Activated CD4-positive, alpha-beta T cell treated with anti-CD3 and anti-CD28 coated beads, Interleukin-2, amount 50 U/mL, for 4 hours (primary cell): ENCODE measurements at places on chromosomes 12 and 14.
A peak's percentile ranks its signal among the peaks of the same experiment; 100 is the strongest.

- no peak for DNase-seq
Measured at GRCh38 chr12:45217846-45218245, 2.0 kb downstream of the ANO6 start.

GRCh38 chr12:24770821-24771220 is 178.1 kb downstream of the BCAT1 start:
- DNase-seq = no peak

GRCh38 chr12:68899251-68899771 is 33.7 kb downstream of the CPM start:
- DNase-seq = no peak

DNA sequence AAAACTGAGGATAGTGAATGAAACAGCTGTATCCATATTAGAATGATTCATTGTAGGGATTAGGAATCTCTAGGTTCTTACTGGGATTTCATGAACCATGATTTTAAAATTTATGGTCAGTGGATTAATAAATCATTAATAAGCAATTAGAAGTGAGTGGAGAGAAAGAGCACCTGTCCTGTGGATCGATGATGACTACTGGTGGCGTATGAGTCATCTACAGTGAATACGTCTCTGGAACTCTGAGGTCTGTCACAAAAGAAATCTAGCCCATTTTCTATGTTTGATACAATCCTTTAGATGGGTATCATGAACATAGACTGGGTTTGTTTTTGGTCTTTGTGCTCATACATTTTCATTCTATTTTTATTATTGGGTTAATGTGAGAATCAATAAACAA is 77.3 kb upstream of the RTL1 start:
- DNase-seq = no peak

GRCh38 chr14:104341532-104342434 is 203.4 kb downstream of the KIF26A start:
- DNase-seq = no peak

GRCh38 chr14:88682495-88683114 is 110.1 kb downstream of the EML5 start:
- DNase-seq = no peak

- no peak for DNase-seq
Measured at GRCh38 chr14:93824518-93825234, 36.4 kb upstream of the PRIMA1 start.

- no peak for DNase-seq
Measured at GRCh38 chr12:9619411-9620179, 11.9 kb upstream of the KLRB1 start.

GRCh38 chr12:78431931-78432330 is 432.6 kb upstream of the SYT1 start:
- DNase-seq = no peak

GRCh38 chr12:110606253-110606611 is 7.7 kb upstream of the TCTN1 start:
- no peak for DNase-seq

GRCh38 chr14:66045572-66046021 is 440.6 kb upstream of the CCDC196 start:
- no peak for DNase-seq

- no peak for DNase-seq
Measured at GRCh38 chr14:104315169-104315568, 176.8 kb downstream of the KIF26A start.

- no peak for DNase-seq
Measured at GRCh38 chr14:65915125-65915524, 502.6 kb downstream of the FUT8 start.

DNA sequence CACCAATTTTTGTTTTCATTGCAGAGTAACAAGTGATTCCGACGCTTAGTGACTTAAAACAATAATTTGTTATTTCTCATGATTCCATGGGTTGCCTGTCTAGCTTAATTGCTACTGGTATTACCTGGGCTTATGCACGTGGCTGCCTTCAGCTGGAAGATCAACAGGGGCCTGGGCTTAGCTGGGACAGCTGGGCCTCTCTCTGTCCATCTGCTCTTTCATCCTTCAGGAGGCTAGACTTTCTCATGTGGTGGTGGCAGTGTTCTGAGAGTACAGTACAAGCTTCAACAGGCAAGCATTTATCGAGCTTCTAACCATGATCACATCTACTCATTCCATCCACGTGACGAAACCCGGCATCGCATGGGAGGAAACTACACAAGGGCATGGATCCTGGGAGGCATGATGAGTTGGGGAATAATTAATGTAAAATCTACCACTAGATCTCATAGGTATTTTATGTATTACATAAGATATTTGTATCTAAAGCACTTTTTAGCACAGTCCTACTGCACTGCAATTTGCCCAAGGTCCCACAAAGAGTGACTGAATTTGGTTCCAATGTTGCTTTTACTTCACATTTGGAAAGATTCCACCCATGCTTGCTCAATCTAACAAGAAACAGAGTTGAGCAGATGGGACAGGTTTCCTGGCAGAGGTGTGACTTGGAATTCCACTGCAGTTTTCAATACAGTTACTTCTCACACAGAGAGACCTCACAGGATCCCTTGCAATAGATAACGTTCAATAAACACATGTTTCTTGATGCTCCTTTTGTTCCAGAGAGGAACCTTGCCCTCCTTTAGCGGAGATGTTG is 153.1 kb upstream of the FRMD6 start:
- no peak for DNase-seq

GRCh38 chr14:95341564-95341963 is 21.9 kb upstream of the CLMN start:
- no peak for DNase-seq

- no peak for DNase-seq
Measured at GRCh38 chr12:80445083-80445793, 1.2 kb downstream of the PTPRQ start.

DNA sequence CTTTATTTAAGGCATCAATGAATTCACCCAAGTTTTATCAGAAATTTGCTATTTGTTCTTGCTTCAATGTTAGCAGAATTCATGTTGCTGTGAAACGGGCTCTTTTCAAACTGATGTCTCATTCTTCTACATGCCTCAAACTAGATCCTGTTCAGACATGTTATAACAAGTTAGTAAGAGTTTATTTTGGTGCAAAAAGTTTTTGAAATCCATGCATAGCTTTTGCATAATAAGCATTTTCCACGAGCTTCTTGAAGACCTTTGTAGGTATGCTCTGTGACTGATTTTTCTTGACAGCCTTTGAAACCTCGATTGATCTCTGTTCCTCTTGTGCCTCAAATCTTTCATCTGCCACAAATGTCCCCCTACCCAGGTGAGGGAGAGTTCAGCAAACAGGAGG is 275.2 kb downstream of the FOXN3 start:
- DNase-seq = no peak

DNA sequence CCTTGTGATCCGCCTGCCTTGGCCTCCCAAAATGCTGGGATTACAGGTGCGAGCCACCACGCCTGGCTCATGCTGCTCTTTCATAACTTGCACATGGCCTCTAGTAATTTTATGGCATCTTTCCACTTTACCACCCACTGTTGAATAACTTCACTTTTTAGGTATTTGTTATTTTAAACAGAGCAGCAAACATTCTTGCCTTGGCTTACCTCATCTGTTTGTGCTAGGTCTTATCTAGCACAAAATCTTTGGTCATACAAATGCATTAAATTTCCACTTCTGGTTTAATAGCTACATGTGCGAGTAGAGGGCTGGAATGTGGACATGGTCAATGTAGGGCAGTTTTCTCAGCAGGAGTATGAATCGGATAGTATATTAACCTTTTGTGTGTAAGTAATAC is 38.8 kb upstream of the ATF7IP start:
- no peak for DNase-seq

DNA sequence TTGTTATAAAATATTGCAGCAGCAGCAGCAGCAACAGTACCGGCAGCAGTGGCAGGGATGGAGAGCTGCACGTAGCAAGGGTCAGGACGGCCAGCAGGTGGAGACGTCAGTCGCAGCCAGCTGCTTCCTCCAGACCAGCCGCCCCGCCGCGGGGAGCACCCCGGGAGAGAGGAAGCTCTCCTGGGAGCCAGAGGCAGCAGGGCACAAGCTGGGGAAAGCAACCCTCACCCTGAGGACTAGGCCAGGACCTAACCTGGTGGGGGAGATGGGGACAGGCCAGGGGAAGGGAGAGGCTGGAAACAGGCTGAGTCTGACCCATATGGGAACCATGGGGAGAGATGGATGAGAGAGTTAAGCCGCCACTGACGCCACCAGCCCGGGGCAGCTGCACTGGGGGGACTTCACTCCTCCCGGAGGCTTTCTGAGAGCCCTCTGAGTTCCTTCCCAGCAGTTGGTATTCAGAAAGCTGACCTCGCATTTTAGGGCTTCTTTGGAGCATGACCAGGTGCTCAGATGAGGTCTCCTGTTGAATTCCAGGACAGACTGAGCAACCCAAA is 56.3 kb downstream of the SPTB start:
- DNase-seq = peak; percentile 57

DNA sequence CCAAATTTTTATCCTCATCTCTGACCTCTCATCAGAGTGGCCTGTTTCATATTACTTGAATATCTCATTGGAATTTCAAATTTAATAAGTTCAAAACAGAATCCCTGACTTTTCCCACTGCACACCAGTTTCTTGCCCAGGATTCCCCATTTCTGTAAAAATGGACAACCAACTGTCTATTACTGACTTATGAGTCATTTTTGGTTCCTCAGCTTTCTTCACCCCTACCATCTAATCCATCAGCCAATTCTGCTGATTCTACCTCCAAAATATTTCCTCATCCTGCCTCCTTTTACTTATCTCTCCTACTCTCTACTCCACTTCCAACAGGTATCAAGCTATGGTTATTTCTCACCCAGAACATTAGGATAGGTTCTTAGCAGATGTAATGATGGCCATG is 44.2 kb downstream of the TMX1 start:
- DNase-seq = no peak

GRCh38 chr12:58306266-58307000 is 365.1 kb downstream of the ATP23 start:
- no peak for DNase-seq

DNA sequence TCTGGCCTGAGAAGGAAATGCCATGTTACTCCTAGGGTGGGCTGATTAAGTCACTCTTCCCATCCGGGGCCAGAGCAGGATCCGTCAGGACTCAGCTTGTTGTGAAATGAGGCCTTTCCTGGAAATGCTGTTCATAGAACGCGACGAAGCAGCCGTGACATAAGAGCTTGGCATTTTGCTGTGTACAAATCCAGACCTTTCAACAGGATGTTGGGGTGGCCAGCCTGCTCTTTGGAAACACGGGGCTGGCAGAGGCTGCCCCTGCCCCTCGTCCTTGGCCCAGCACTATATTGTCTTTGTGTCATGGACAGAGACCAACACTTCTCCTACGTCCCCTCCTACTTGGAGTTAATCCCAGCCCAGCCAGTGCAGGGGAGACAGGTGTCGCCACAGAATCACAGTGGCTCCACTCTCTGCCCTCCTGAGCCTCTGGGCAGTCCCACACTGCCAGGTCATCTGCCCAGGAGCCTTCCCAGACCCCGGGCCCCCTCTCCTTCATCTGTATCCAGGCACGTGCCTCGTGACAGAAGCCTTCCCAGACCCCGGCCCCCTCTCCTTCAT is 18.6 kb upstream of the EIF5 start:
- no peak for DNase-seq

GRCh38 chr12:39620659-39621658 is 1.4 kb upstream of the ABCD2 start:
- DNase-seq = peak; percentile 25

DNA sequence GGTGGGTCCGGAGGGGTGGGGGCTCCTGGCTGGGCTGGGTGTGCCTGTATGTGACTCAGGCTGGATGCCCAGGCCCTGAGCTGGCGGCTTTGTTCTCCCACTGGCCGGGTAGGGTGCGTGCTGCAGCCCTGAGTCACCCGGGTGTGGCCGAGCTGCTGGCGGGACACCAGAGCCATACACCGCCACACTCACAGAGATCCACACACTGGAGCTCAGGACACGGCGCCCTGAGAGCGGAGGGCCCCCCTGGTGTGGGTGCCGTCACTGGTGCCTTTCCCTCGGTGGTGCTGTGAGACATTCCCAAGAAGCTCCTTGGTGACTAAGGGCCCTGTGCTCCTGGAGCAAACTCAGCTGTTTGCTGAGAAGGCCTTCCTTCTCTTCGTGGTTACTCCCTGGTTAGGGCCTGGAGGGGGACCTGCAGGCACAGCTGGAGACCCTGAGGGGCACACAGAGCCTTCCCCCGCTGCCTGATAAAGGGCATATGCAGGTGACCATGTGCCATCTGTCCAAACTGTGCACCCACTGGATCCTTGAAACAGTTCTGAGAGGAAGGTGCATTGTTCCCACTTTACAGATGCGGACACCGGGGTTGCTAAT is 44.3 kb downstream of the KRT80 start:
- DNase-seq = no peak

DNA sequence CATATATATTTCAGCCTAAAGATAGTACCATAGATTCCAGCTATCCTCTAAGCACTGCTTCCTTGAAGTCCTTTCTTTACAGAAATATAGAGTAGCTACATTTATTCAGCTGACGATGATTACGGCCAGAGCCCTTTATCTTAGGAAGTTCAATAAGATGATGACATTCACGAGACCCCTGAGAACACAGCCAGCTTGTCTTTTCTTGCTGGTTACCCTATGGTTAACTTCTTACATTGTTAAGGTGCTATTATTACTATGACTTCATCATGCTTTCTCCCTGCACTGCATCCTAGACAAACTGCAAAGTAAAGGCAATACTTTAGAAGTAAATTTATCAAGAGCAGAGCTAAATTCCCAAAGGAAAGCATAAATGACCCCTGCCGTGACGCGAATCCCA is 214.4 kb upstream of the LRFN5 start:
- no peak for DNase-seq

DNA sequence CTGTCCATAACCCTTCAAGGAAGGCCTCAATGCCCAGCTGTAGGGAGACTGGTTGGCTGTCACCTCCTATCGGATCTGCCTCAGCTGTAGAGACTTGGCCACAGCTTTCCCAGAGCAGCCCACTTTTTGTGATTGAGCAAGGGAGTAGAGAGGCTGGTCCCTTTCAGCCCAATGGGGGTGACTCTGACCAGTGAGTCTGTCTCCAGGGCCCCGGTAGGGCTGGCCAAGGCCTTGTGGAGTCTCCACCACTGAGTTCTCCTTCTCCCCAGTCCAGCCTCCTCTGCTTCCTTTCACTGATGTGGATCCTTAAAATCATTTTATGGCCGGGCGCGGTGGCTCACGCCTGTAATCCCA is 14.5 kb upstream of the HPD start:
- no peak for DNase-seq

GRCh38 chr14:68544081-68544892 is 248.6 kb downstream of the ZFP36L1 start:
- DNase-seq = no peak

GRCh38 chr12:11764837-11765236 is 115.4 kb downstream of the ETV6 start:
- DNase-seq = no peak
